Myocyte (in vitro differentiated cells): ENCODE measurements at places on chromosomes 5 and 9. TPM values are rescaled to one million over a fixed set of nuclear protein-coding genes. Genes with fewer than 3 reads are reported as not detected.

GRCh38 chr9:112065806-112066606 is 109.1 kb downstream of the SUSD1 start:
- no peak for DNase-seq

- no peak for DNase-seq
Observed at GRCh38 chr5:133891390-133891789, 77.0 kb downstream of the C5orf15 start.

- no peak for DNase-seq
Observed at GRCh38 chr5:40932766-40933165, 23.5 kb downstream of the C7 start.

GRCh38 chr9:123715258-123715657 is 214.7 kb downstream of the DENND1A start:
- DNase-seq: no peak

DNA sequence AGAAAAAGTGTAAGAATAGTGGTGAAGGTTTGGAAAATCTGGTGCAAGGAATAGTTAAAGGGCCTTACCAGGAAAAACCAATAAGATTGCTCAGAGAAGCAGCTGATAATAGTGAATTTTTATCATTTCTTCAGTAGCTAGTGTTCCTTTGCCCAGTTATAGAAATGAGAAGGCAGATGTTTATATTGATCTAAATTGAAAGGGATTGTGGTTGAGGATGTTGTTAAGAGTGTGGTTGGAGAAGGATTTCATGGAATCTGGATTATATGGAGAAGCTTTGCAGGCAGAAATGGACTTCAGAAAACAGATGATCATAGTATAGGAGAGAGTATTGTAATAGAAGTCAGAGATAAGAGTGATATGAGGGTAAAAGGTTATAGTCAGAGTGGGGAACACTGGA is 102.6 kb downstream of the XRCC4 start:
- no peak for DNase-seq

- DNase-seq: no peak
Observed at GRCh38 chr9:76004526-76004925, 114.1 kb downstream of the PCSK5 start.

- no peak for DNase-seq
Observed at GRCh38 chr5:2836133-2836532, 84.7 kb upstream of the IRX2 start.

GRCh38 chr5:35038891-35039290 is 8.9 kb downstream of the AGXT2 start:
- no peak for DNase-seq

DNA sequence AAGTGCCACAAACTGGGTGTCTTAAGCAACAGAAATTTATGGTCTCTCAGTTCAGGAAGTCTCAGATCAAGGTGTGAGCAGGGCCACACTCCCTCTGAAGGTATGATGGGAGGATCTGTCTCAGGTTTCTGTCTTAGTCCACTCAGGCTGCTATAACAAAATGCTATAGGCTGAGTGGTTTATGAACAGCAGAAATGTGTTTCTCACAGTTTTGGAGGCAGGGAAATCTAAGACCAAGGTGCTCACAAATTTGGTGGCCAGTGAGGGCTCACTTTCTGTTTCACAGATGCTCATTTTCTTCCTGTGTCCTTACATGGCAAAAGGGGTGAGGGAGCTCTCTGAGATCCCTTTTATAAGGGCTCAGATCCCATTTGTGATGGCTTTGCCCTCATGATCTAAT is 281.4 kb downstream of the CWC27 start:
- DNase-seq: no peak

- DNase-seq: peak; percentile 84
Observed at GRCh38 chr5:176438959-176439757, 9.0 kb upstream of the FAF2 start.

GRCh38 chr9:128061275-128061960 is 5.7 kb downstream of the NAIF1 start:
- DNase-seq: peak; percentile 31

GRCh38 chr9:108854641-108855528 is 901 bp downstream of the ACTL7B start:
- DNase-seq: no peak

DNA sequence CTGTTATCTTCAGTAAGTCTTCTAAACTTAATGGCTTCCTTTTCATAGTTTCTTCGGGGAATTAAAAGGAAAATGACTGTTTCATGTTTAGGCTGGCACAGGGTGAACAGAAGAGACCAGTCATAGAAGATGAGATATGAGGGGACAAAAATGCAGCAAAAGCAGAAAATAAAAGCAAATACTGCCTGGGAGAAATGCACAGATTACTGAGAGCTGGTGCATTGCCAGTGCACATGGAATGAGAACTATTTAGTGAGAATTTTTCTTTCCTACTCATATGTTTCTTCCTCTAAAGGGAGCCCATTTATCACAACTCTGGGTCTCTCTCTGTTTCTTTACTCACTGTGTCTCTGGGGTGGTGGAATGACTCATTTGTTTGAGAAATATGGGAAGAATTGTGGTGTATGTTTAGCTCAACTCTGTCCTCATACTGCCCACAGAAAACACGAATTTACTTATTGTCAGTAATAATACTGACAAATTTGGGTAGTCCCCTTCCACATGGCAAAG is 25.9 kb upstream of the ANKRD55 start:
- peak; percentile 70 for DNase-seq

- no peak for DNase-seq
Observed at GRCh38 chr9:82989929-82990328, 73.0 kb downstream of the RASEF start.

DNA sequence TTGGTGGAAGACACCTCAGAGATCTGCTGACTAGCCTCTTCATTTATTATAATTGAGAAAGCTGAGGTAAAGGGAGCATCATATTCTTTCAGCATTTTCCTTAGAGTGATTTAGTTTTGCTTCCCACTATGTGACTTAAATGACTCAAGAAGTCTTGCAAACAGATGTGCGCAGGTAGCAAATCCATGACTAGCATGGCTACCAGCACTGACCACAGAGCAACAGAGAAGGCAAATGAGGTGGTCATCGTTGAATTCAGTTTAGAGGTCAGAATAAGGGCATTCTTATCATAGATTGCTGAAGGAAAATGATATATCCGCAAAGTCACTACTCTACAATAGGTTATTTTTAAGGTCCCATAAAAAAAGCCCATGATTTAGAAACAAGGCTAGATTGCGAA is 162.2 kb downstream of the PIK3R1 start:
- DNase-seq: no peak

DNA sequence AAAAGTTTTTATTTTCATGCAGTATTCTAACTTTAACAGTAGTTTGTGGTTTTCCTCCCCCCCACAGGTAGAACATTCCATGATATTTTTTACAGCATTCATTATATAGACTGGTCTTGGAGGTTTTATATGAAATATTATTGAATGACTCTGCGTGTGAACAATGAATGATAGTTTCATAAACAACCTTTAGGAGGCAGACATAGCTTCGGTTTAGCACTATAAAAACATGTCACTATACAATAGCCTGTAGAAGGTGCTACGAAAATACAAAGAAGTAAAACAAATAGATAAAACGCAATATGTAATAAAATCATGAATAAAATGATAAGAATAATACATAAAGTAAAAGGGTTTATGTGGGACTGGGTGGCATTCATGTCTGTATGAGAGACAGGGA is 8.5 kb downstream of the KLF4 start:
- DNase-seq: no peak

DNA sequence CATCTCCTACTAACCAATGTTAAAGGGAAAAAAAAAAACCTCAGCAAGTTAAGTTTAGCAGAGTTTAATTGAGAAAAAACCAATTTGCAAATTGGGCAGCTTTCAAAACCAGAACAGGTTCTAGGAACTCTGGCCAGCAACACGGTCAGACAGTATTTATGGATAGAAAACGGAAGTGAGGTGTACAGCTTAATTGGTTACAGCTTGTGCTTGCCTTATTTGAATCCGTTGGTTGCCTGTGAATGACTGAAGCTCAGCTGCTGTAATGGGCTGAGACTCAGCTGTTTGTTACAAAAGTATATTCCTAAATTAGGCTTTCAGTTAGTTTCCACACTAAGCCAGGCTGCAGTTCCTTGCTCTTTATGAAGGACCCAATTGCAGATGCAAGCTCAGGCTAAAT is 217.0 kb downstream of the SREK1 start:
- DNase-seq: no peak

The OR1L6 gene
- total RNA-seq: not detected in 2 replicates

The CYSRT1 gene
- 1.4 and 2.0 TPM in 2 replicates for total RNA-seq

The C5orf63 gene
- 1.6 and 1.9 TPM in 2 replicates for total RNA-seq

The COL27A1 gene
- 2.9 and 3.5 TPM in 2 replicates for total RNA-seq

The G3BP1 gene
- 144 and 147 TPM in 2 replicates for total RNA-seq

The PAEP gene
- total RNA-seq: not detected in 2 replicates

The GRM6 gene
- total RNA-seq: not detected in 2 replicates

The TAF11L5 gene
- not detected in 2 replicates for total RNA-seq
